ENCODE measurements at places on chromosomes 1 and 21. TPM values are rescaled to one million over a fixed set of nuclear protein-coding genes. Genes with fewer than 3 reads are reported as not detected.

Gene CA14
- not detected for polyA plus RNA-seq

- H3K27me3 ChIP-seq, result no peaks in the 10 kb centered on the region
- peak overlapping the region; percentile 99 for H3K4me3 ChIP-seq
- H3K27ac ChIP-seq, result peak overlapping the region; percentile 98
- H3K4me1 ChIP-seq, result peaks cover 93% of the 10 kb centered on the region
- H3K36me3 ChIP-seq, result peaks cover 14% of the 10 kb centered on the region
- DNase-seq, result peak; percentile 52
Observed at GRCh38 chr1:160707236-160708064, 4.2 kb downstream of the CD48 start.

DNA sequence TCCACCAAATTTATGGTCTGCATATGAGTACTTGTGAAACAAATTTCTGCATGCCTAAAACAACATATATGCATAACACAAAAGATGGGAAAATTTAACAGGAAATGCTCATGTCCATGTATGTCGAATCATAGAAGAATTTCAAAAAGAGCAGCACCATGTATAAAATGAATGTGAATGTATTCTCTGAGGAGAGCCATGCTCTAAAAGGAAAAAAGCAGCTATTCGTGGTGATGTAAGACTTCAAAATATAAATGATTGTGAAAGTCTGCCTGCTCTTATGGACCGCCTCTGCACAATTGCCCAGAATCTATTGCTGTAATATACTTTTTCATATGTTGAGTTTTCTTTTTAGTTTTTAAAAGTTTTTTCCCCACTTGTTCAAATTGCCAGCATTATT lies 66.8 kb downstream of the EPB41 start:
- no peak overlapping the region for H3K27ac ChIP-seq
- no peaks in the 10 kb centered on the region for H3K36me3 ChIP-seq
- H3K4me1 ChIP-seq, result peaks cover 9% of the 10 kb centered on the region
- no peak for DNase-seq
- H3K27me3 ChIP-seq, result no peaks in the 10 kb centered on the region
- H3K4me3 ChIP-seq, result no peak overlapping the region

GRCh38 chr1:61659061-61659460 lies 65.9 kb downstream of the TM2D1 start:
- no peaks in the 10 kb centered on the region for H3K27me3 ChIP-seq
- no peak overlapping the region for H3K27ac ChIP-seq
- no peaks in the 10 kb centered on the region for H3K36me3 ChIP-seq
- no peak overlapping the region for H3K4me3 ChIP-seq

DNA sequence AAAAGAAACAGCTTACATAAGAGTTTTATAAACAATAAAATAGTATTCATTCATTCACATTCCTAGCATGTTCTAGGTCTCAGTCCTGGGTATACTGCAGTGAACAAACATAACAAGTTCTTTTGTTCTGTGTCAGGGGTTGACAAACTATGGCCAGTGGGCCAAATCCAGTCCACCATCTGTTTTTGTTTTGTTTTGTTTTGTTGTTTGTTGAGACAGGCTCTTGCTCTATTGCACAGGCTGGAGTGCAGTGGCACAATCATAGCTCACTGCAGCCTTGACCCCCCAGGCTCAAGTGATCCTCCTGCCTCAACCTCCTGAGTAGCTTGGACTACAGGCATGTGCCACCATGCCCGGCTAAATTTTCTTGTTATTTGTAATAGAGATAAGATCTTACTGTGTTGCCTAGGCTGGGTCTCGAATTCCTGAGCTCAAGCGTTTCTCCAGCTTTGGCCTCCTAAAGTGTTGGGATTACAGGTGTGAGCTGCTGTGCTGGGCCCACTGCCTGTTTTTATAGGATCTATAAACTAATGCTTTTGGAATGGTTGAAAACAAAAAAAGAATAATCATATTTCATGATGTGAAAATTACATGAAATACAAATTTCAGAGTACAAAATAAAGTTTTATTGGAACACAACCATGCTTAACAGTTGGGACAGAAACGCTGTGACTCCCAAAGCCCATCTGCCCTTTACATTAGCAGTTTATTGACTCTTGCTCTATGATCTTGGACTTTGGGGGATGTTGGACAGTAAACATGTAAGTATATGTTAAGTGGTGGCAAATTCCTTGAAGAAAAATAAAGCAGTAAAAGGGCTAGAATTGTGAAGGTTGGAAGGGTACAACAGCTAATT lies 17.9 kb downstream of the CAPZA1 start:
- H3K27ac ChIP-seq, result no peak overlapping the region
- peaks cover 16% of the 10 kb centered on the region for H3K4me1 ChIP-seq
- H3K27me3 ChIP-seq, result no peaks in the 10 kb centered on the region
- peaks cover 5% of the 10 kb centered on the region for H3K36me3 ChIP-seq
- no peak for DNase-seq
- no peak overlapping the region for H3K4me3 ChIP-seq

DNA sequence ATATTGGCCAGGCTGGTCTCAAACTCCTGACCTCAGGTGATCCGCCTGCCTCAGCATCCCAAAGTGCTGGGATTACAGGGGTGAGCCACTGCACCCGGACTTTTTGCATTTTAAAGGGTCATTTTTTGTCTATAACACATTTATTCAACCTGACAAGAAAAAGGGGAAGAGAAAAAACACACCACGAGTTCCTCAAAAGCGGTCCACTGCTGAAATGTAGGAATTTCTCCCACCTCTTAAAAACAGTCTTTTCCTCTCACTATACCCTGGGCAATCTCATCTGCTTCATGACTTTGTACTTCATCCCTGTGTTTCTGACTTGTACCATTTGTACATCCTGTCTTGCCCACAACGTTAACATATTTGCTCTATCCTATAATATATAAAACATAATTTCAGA lies 413.3 kb upstream of the PTBP2 start:
- H3K36me3 ChIP-seq, result no peaks in the 10 kb centered on the region
- no peaks in the 10 kb centered on the region for H3K27me3 ChIP-seq
- DNase-seq, result peak; percentile 73
- H3K4me1 ChIP-seq, result peaks cover 13% of the 10 kb centered on the region
- H3K4me3 ChIP-seq, result no peak overlapping the region

- no peak overlapping the region for H3K4me3 ChIP-seq
- no peaks in the 10 kb centered on the region for H3K27me3 ChIP-seq
- peaks cover 34% of the 10 kb centered on the region for H3K4me1 ChIP-seq
- no peak overlapping the region for H3K27ac ChIP-seq
Observed at GRCh38 chr1:58586271-58586670, 9.2 kb upstream of the TACSTD2 start.

DNA sequence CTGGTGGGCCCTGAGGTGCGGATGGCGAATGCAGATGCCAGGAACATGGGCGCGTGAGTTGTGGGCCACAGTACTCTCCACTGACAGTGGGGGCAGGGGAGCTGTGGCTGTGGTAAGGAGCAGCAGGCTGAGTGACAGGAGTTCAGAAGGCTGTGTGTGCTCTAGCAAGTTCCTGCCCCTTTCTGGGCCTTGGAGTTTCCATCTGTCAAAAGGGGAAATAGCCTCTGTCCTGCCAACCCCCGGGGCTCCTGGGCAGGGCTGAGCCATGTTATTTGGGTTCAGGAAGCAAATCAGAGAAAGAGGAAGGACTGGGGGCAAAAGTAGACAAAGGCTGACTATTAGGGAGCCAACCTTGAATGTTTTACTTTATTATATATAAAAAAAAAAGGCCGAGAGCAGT lies 19.5 kb upstream of the MFN2 start:
- H3K4me1 ChIP-seq, result peaks cover 21% of the 10 kb centered on the region
- DNase-seq, result peak; percentile 80
- peak overlapping the region; percentile 65 for H3K27ac ChIP-seq
- H3K27me3 ChIP-seq, result no peaks in the 10 kb centered on the region
- peaks cover 58% of the 10 kb centered on the region for H3K36me3 ChIP-seq
- no peak overlapping the region for H3K4me3 ChIP-seq

DNA sequence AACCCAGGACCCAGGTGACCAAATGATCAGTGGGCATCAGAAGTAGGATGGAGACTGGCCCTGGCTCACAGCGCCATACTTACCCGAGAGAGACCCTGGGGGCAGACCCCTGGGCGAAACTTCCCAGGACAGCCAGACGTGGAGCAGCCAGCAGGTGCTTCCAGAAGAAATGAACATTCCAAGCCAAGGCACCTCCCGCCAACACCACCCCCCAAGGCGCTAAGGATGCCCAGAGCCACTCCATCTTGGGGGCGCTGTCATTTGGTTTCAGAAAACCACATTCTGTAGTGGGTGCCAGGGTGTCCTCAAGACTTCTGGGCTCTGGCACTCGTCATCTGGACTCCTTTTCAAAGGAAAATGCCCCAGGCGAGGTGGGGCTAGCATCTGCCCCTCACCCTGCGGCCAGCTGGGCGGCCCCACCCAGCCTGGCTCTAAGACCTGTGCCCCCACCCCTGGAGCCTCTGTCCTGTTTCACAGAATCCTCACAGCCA lies 98.8 kb downstream of the RIPK4 start:
- H3K4me3 ChIP-seq, result no peak overlapping the region
- no peaks in the 10 kb centered on the region for H3K36me3 ChIP-seq

DNA sequence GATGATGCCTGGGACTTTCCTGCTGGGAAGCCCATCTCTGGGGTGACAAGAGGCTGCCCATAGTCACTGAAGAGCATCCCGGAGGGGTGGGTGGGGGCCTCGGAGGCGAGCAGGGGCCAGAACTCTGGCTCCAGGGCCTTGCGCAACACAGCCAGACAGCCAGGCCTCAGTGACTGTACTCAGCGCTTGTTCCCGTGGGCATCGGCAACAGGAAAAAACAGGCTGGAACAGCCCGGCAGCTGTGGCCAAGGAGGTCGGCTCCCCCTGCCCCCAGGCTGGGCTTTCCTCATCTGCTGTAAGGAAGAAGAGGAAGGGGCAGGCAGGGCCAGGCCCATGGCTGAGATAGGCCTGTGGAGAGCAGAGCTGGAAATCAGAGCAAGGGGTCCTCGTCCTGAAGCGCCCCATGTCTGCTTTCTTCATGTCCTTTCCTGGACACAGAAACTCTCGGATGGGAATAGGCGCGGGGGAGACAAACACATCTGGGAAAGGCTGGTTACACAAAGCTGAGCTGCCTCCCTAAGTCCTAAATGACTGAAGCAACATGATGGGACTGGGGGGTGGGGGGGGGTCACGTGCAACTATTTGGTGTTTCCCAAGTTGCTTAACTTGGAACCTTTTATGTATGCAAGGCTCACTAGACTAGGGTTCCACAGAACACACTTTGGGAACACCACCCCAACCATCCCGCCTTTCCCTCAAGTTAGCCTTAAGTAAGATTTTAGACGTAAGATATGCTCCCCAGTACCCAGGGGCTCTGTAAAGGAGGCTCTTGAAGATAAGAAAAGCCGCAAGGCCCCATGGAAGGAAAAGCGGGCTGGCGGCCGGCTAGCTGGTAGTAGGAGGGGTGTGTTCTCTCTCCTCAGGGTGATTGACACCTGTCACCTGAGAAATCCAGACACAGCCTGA lies 30.7 kb downstream of the HSPG2 start:
- no peaks in the 10 kb centered on the region for H3K36me3 ChIP-seq
- no peaks in the 10 kb centered on the region for H3K27me3 ChIP-seq
- H3K4me1 ChIP-seq, result peaks cover 11% of the 10 kb centered on the region
- no peak overlapping the region for H3K4me3 ChIP-seq
- DNase-seq, result peak; percentile 21
